ENCODE measurements at places on chromosomes 7 and 10.

DNA sequence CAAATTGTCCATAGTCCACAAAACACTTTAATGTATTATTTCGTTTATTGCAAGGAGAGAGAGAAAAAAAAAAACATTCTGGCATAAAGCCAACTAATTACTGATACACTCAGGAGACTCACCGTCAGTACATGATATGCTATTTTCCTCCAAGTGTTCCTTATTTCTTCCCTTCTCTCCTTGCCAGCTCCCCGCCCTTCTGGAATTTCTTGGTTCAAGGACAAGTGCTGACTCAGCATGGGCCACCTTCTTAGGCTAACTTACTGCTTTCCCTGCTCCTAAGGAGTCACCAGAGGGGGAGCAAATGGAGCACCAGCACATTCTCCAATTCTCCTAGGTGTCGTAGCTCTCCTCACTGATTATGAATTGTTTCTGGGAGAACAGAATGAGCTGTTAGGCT is 133.8 kb upstream of the HDAC9 start:
- DNase-seq, result no peak

DNA sequence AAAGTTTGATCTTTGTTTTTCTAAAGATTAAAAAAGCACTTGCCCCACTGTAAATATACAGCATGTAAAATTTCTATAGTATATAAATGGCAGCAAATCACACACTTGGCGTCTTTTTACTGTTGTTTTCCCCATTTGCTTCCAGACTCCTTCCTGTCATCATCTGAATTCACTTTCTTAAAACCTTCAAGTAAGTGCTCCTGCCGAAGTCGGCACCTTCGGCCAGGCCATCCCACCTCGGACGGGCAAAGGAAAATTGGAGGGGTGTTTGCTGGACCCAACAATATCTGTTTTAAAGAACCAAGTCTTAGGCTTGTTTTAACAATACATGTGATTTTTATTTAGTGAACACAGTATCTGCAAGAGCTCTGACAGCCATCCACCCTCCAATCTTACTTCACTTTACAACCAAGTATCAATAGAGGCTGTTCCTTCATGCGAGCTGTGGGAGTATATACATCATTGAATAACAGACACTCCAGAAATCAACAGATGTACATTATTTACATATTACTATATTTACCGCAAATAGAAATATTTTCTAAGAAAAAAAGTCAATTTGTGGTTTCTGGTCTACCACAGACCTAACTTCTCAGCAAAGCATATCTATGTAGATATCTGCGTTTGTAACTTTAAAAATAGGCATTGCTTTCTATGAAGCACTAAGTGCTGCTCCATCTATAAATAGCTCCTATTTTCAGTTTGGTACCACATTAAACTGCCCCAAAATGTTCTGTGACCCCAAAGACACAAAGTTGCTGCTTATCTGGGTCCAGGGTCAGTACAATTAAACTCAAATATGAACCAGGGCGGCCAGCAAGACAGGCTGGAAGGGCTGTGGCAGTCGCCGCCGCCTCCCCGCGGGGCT is 110.7 kb downstream of the CYTH3 start:
- DNase-seq, result no peak

- DNase-seq, result peak; percentile 6
Observed at GRCh38 chr7:132655131-132655727, 79.0 kb upstream of the PLXNA4 start.

GRCh38 chr10:131580674-131581073 is 269.2 kb upstream of the TCERG1L start:
- DNase-seq, result no peak

DNA sequence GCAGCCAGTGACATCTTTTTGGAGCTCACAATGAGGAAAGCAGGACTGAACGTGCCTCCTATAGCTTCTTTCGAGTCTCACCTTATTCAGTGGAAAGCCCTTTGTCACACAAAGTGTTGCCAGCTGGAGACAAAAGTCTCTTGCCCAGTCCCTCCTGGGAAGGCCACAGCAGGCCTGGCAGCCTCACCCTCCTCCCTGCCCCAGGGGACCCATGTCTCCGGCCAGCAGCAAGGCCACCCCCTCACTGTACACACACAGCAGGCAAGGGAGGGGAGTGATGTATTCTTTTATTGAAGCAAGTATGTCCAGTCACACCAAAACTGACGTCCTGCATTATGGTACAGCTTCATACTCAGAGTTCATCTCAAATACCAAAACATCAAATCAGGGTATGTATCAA is 56.0 kb downstream of the CSGALNACT2 start:
- no peak for DNase-seq

DNA sequence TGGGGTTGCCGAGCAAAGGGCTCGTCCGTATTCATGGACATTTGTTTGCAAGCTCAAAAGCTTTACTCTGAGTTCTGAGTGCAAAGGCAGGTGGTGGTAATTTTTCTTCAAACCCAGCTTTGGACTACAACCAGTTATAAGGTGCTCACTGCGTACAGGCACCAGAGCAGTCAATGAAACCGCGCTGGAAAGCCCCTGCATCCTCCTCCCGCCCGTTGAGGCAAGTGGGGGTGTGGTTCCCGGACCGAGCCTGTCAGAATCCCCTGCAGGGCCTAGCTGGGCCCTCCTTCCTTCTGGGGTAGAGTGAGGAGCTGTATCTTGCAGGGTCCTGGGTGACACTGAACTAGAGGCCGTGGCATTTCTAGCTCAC is 22.3 kb downstream of the AMZ1 start:
- peak; percentile 46 for DNase-seq

DNA sequence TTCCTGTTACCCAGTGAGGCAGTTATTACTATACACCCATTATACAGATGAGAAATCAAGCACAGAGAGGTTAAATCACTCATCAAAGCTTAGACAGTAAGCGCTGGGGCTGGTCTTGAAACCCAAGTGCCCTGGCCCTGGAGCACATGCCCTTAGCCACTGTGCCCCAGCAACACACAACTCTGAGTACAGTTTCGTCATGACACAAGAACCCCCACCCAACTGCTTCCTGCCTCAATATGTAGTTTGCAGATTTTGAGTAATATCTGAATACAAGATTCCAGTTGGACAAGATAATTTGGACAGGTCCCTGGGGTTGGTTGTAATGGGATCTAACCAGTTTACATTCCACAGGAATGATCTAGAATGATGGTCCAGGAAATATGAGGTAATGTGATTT is 62.8 kb downstream of the SH3PXD2A start:
- DNase-seq, result no peak

DNA sequence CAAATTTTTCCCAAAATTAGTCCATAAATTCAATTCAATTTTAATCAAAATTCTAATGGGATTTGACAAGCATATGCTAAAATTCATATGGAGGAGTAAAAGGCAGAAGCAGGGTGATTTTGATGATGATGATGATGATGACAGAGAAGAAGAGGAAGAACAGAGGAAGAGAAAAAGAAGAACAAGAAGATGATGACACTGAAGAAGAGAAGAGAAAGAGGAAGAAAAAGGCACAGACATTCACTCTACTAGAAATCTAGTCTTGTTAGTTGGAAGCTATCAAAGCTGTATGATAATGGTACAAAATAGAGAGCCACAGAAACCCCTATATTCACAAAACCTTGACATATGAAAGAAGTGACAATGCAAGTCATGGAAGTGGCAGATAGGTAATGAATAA is 157.9 kb downstream of the ELMO1 start:
- no peak for DNase-seq

- DNase-seq, result no peak
Observed at GRCh38 chr7:139762886-139763285, 14.9 kb downstream of the HIPK2 start.

All from activated CD4-positive, alpha-beta T cell treated with anti-CD3 and anti-CD28 coated beads, Interleukin-2, amount 50 U/mL, for 4 hours (primary cell).